Activated T-cell treated with anti-CD3 and anti-CD28 coated beads, Interleukin-2, amount 50 U/mL, for 4 hours (primary cell): ENCODE measurements at places on chromosomes 11 and 22.

DNA sequence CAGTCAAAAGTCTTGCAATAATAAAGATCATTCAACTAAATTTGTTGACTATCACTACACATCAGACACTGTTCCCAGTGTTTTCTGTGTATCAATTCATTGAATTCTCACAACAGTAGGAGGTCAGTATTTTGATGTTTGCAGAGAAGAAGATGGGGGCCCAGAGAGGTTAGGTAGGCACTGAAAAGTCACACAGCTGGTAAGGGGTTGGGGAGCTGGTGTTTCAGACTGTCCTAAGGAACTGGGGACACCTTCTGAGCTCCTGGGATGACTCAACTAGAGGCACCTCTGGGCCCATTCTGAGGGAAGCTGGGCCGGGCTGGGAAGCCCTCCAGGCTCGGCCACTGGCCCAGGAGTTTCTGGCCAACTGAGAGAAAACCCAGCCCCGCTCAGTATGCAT, 180.0 kb downstream of the DSCAML1 start:
- no peak for DNase-seq

- DNase-seq: peak; percentile 54
These were observed 34.7 kb upstream of the SEPTIN5 start for GRCh38 chr22:19679522-19680101.

DNA sequence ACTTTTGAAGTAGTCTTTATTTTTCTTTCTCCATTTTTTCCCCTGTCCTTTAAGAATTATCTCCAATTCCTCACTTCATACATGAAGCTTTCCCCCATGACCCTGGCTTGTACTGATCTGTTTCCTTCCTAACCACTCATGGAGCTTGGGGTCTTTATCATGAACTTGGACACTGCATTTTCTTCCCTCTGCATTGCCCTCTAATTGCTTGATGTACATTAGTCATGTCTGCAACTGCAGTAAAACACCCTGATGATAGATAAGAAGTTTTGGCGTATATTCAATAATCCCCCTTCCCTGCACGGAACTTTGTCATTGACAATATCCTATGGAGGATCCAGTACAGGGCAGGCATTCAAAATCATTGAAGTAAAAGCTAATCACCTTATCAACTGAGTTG, 3.4 kb downstream of the HEPHL1 start:
- DNase-seq: no peak

DNA sequence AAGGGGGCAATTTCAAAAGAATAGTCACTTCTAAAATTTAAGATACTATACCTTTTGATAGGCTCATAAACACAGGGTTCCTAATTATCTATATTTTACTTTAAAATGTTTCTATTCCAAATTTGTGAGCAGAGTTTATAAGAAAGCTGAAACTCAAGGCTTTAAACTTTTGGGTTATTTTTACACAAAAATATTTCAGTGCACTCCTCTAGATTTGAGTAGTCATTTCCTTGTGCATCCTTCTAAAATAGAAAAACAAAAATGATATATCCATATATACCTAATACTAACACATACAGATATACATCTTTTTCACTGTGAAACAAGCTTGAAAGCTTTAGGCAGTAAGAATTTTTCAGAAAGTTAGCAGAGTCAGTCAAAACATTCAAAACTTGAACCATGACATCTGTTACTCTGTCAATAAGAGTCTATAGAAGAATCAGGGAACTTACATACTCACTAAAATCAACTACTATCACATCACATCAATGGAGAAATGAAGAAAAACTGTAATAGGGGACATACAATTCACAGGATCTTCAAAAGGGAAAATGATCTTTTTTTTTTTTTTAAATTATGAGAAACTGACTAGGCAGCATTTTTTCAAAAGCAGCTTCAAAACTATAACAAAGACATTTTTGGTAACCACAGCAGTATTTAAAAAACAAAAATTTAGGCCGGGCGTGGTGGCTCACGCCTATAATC, 5.1 kb downstream of the PHF21A start:
- DNase-seq: no peak

DNA sequence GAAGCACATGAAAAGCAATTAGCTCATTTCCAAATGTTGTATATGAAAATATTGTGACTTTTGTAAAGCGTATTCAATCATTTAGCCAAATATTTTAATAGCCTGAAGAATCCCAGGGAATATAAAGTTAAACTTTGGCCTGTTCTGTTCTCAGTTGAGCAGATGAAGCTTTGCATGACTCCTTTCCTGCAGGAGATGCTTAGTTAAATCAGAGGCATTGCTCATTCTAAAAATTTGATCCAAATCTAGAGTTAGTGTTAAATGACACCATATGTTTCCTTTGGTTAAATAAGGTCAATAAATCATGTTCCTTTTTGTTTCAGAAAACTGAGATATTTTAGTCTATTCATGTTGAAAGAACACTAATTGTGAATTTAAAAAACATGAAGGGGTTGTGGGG, 51.2 kb upstream of the BIRC3 start:
- DNase-seq: no peak
